PC-9 (cell line): ENCODE measurements at places on chromosomes 6 and 20. TPM values are rescaled to one million over a fixed set of nuclear protein-coding genes. Genes with fewer than 3 reads are reported as not detected.

The CDYL gene
- total RNA-seq: 52.7 and 60.8 TPM in 2 replicates

The TREML2 gene
- not detected in 2 replicates for total RNA-seq

The DDO gene
- 2.0 and 3.6 TPM in 2 replicates for total RNA-seq

The CST2 gene
- total RNA-seq: not detected in 2 replicates

The HSP90AB1 gene
- total RNA-seq: 895 and 1,136 TPM in 2 replicates

The CCN5 gene
- 0.20 TPM in 1 of 2 replicates, not detected in the other for total RNA-seq

The DDX43 gene
- total RNA-seq: 3.1 and 5.0 TPM in 2 replicates

The EYS gene
- total RNA-seq: not detected in 2 replicates

The C20orf144 gene
- total RNA-seq: 0.18 and 0.20 TPM in 2 replicates

The SPACA1 gene
- total RNA-seq: not detected in 2 replicates

The SYCP2 gene
- total RNA-seq: 1.8 and 3.0 TPM in 2 replicates

The TRIM31 gene
- total RNA-seq: not detected in 2 replicates

The CBLN4 gene
- not detected in 2 replicates for total RNA-seq

The ZC2HC1B gene
- total RNA-seq: not detected in 2 replicates

The GTF3C6 gene
- total RNA-seq: 27.9 and 28.5 TPM in 2 replicates

The FAM209B gene
- not detected in 2 replicates for total RNA-seq

The HMGN3 gene
- 52.2 and 62.3 TPM in 2 replicates for total RNA-seq

The ZSCAN9 gene
- 19.2 and 20.4 TPM in 2 replicates for total RNA-seq

The C6orf141 gene
- total RNA-seq: 12.3 and 21.9 TPM in 2 replicates

The HSPA1B gene
- 334 and 340 TPM in 2 replicates for total RNA-seq

The TTBK1 gene
- total RNA-seq: 0.07 and 0.15 TPM in 2 replicates

The TGIF2 gene
- 15.7 and 18.3 TPM in 2 replicates for total RNA-seq

The SAPCD1 gene
- 11.1 and 16.9 TPM in 2 replicates for total RNA-seq

The SNAP25 gene
- not detected in 2 replicates for total RNA-seq

The MDFI gene
- total RNA-seq: 19.4 and 22.6 TPM in 2 replicates

The GMDS gene
- total RNA-seq: 30.1 and 38.3 TPM in 2 replicates

The PSORS1C2 gene
- total RNA-seq: not detected in 2 replicates

The THBS2 gene
- not detected in 2 replicates for total RNA-seq

The RAET1G gene
- 0.88 TPM in 1 of 2 replicates, not detected in the other for total RNA-seq

The PCNA gene
- total RNA-seq: 164 and 207 TPM in 2 replicates

The USP49 gene
- total RNA-seq: 10.9 and 13.9 TPM in 2 replicates

The ITCH gene
- 91.6 and 144 TPM in 2 replicates for total RNA-seq

The CYB5R4 gene
- total RNA-seq: 15.3 and 22.7 TPM in 2 replicates
